ENCODE measurements at places on chromosomes 16 and 17.

DNA sequence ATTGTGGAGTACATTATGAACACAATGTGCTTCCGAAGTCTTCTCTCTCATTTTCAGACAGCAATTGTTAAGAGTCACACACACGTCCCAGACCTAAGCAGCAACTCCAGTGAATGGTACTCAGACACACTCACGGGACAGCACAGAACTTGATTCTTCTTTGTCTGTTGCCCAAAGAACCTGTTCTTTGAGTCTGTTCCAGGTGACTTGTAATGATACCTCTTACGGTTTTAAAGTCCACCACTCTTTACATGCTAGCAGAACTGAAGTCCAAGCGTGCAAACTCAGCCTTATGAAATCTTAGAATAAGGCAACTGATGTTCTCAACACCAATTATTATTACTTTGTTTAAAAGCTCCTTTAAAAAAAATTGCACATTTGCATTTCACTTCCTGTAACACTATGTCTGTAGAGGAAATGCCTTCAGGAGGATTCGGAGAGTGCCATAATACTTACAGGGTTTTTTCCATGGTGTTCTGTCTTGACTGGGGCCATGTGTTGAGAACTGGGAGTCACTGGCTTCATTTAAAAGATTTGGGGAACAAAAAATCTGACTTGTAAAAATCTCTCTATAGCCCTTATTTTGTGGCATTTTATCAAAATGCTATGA lies 48.1 kb downstream of the MARF1 start:
- no peak for DNase-seq

GRCh38 chr16:74216319-74216718 lies 80.3 kb upstream of the PSMD7 start:
- DNase-seq, result no peak

DNA sequence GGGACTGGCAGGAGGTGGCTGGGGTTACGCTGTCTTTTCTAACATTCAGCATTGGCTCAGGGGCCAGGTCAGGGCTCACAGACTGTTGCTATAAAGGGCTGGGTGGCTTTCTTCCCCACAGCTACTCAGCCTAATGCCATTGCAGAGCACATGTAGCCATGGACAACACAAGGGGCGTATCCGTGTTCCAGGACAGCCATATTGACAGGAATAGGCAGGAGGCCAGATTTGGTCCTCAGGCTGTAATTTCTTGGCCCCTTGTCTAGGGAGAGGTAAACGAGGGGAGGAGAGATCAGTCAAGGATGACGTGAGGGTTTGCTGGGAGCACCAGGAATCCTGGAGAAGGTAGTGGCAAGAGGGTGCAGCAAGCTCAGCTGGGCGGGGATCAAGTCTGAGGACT lies 21.2 kb upstream of the MYO15B start:
- DNase-seq, result no peak

GRCh38 chr16:30808146-30808545 lies 21.1 kb upstream of the ZNF629 start:
- DNase-seq, result no peak

DNA sequence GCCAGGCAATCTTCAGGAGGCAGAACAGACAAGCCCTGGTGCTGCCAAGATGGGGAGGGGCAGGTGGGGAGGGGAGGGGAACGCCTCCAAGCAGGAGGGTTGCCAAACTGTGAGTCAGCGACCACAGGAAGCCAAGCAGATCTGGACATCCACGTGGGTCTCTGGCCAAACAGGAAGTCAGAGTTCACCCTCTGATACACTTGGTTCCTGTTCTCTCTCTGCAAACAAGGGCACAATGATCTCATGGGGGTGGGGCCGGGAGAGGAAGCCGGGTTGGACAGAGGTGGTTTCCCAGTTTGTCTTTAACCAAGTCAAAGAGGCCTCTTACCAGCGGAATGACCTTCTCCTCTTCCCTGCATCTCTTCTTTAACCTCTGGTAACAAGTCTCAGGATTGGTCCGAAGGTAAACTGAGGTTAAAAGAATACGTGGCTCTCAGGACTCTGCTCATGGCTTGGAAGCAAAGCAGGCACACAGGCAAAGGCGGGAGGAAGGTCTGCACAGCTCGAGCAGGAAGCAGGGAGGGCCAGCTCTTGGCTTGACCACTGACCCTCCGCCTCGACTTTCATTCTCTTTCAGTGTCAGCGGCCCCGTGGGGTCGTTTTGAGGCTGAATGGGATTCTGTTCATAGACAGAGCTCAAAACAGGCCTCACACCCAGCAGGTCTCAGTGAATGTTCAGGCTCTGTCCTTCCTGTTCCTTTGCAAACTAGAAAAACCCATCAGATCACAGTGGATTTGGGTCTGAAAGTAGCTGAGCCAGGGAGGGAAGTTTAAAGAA lies 32.9 kb downstream of the TK2 start:
- DNase-seq, result peak; percentile 68

- peak; percentile 11 for DNase-seq
These were observed 430 bp downstream of the AMFR start for GRCh38 chr16:56424791-56425438.

DNA sequence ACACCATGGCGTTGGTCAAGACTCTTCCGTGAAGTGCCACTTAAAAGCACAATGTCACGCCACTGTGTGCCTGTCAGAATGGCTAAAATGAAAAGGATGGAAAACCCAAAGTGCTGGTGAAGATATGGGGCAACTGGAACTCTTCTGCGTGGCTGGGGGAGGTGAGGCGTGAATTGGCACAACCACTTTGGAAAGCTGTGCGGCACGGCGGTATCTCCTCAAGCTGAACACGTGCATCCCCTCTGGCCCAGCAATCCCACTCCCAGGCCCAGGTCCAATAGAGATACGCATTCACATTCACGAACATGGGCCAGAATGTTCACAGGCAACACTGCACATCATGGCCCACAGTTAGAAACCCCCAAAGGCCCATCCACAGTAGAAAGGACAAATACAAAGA lies 8.9 kb downstream of the DUSP3 start:
- no peak for DNase-seq

DNA sequence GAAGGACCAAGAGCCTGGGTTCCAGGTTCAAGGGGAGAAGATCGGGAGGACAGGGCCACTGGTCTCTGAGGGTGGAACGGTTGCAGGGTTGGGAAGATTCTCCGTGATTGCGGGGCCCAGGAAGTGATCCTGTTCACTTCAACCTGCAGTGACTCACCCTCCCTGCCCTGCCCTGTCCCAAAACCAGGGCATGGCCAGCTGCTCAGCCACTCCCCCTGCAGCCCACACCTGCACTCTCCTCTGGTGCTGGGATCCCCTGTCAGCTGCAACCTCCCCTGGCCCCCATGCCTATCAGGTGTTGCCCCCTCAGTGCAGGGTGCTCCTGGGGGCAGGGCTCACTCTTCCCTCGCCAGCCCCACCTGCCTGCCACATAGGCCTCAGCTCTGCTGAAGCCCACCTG lies 1.1 kb downstream of the RUNDC3A start:
- no peak for DNase-seq

DNA sequence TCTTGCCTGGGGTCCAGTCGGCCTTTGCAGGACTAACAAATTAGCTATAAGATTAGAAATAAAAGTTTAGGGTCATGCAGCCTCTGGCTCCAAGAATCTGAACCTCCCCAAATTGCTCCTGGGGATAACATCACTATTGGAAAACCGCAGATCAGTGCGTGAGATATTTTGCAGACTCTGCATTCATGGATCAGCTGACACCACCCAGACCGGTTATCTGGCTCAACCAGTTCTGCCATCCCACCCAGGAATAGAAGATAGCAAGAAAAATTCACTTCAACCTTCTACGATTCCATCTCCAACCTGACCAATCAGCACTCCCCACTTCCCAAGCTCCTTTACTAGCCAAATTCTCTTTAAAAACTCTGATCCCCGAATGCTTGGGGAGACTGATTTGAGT lies 4.3 kb upstream of the PGS1 start:
- no peak for DNase-seq

DNA sequence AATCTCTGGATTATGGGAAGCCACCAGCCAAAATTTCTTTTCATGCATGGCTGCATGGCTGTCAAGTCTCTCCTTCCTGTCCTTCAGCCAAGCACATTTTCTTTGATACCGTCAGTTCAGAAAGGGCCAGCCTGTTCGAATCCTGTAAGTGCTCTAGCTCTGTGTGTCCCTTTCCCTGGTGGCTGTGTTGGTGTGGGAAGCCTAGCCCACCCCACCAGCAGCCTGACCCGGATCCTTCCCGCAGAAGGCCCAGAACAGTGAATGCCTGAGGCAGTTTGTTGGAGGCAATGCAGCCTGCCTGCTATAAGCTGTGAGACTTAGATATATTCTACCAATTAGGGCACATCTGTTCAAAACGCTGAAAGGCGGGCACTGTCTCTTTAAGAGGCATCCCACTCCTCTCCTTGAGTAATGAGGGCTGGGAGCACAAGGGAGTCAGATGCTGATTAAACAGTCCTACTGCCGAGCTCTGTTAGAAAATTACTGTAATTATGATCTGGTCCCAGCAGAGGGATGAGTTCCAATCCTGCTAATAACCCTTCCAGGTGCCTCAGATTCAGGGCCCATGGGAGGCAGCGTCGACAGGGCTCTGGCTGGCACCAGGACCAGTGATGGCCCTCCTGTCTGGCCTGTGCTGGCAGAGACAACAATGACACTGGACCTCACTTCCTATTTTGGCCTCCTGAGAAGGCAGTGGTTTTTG lies 18.4 kb downstream of the SNX11 start:
- no peak for DNase-seq

DNA sequence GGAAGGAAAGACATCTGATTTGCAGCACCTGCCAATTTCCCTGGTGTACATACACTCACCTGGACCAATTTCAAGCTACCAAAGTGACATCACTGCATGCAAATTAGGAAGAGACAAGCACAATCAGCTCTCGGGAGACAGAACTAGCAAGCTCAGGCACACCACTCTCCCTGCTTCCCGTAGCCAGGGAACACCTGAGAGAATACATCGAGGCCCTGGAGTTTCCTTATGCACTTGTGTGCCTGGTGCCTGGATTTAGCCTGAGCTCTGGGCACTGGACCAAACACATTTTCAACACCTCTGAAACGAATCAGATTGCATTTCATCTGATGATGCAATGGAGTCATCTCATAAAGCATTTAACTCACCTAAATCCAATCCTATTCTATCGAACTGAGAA lies 110.5 kb downstream of the HS3ST2 start:
- no peak for DNase-seq

- no peak for DNase-seq
These were observed 8.4 kb downstream of the GSPT1 start for GRCh38 chr16:11907160-11907970.

DNA sequence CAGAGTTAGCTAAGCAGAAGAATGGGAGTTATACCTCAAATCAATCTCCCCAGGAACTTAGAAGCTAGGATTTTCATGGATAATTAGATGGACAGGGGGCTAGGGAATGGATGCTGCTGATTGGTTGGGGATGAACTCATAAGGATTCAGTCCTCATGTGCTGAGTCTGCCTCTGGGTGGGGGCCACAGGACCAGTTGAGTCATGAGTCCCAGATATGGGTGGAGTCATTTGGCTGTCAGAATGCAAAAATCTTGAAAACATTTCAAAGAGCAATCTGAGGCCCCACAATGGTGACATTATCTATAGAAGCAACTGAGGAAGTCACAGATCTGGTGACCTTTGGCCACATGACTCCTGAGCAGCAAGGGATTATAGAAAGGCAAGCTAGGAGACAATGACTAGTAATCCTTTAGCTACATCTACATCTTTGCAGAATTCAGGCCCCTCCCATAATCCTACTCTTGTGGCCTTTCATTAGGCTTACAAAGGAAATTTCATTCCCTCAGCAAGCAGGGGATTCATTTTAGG lies 82.6 kb upstream of the CCL2 start:
- DNase-seq, result no peak

- DNase-seq, result no peak
These were observed 1.5 kb upstream of the NPTX1 start for GRCh38 chr17:80477647-80478478.

- DNase-seq, result no peak
These were observed 1.8 kb upstream of the PRSS22 start for GRCh38 chr16:2859686-2860265.

- DNase-seq, result no peak
These were observed 11.0 kb downstream of the FBRS start for GRCh38 chr16:30669026-30669902.

DNA sequence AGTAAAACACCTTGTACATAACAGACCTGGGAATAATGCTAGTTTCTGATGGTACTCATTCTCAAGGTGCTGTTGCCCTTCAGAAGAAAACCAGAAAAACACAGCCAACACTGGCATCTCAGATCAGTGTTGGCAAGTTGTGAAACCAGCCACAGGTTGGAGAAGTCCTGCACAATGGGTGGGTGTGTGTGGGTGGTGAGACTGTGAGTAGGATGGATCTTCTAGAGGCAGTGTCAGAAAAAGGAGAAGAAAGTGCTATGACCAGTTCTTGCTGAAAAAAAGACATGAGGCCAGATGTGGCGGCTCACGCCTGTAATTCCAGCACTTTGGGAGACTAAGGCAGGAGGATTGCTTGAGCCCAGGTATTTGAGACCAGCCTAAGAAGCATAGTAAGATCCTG lies 35.2 kb upstream of the SMIM36 start:
- DNase-seq, result no peak

DNA sequence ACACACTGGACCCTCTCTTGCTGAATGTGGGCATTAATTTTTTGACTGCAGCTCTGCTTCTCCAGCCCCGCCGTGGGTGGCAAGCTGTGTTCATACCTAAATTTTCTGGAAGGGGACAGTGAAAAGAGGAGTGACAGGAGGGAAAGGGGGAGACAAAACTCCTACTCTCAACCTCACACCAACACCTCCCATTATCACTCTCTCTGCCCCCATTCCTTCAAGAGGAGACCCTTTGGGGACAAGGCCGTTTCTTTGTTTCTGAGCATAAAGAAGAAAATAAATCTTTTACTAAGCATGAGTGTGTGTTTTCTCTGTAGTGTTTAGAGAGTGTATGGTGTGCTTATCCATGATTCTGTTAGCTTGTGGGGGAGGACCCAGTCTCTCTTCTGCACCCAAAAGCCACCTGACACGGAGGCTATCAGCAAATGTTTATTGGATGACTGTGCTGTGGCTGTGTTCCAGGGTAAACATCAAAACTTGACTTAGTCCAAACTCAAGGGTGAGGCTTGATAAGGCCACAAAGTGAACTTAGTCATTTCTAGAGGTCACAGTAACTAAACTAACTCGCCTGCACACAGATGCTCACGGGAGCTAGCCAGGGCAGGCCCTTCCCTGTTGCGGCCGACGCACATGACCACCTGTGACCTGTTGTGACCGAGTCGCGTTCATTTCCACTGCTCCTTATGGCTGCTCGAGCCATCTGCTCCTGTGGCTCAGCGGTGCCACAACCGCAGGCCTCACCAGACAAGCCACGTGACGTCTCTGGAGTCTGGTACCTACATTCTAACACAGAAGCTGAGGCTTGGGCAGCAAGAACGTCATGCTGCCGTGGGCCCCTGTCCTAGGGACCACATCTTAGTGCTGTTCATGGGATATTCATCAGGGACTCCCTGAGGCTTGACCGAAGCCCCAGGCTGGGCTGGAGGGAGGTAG lies 9.8 kb upstream of the MED11 start:
- no peak for DNase-seq

GRCh38 chr16:11682655-11683096 lies 14.4 kb downstream of the SNN start:
- no peak for DNase-seq

All from activated T-cell treated with anti-CD3 and anti-CD28 coated beads for 24 hours (primary cell).